ENCODE measurements at places on chromosomes 3 and 15.
A peak's percentile ranks its signal among the peaks of the same experiment; 100 is the strongest.

DNA sequence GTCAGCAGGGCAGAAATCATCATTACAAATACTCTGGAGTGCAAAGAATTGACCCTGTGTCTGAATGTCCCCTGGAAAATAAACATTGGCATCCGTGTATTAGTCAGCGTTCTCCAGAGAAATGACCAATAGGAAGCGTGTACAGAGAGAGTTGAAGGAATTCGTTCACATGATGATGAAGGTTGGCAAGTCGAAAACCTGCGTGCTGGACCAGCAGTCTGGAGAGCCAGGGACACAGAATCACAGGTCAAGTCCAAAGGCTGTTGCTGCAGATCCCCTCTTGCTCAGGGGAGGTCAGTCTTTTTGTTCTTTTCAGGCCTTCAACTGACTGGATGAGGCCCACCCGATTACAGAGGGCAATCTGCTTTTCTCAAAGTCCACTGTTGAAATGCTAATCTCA is 16.6 kb downstream of the GP9 start:
- DNase-seq = no peak

DNA sequence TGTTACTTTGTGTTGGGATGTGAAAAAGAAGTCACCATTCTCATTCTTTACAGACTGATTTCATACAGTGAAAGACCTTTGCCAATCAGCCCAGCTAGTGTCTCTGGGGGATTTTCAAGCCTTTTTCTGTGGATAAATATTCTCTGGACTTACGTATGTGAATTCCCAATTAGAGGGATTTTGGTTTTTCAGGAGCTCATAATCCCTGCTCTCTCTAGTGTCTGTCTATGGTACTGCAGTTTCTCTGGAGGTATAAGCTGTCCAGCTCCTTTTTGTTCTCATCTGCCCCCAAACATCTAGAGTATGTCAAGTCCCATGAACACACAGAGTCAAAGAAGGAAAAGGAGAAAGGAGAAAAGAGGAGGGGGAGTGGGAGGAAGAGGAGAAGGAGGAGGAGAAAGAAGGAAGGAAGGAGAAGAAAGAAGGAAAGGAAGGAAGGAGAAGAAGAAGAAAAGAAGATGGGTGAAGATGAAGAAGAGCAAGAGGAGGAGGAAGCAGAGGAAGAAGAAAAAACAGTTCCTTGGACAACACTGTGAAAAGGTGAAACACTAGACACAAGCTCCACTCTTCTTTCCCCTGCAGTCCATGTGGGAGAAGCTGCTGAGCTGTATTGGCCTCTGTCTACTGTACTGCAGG is 218.6 kb downstream of the GREM1 start:
- DNase-seq = no peak

DNA sequence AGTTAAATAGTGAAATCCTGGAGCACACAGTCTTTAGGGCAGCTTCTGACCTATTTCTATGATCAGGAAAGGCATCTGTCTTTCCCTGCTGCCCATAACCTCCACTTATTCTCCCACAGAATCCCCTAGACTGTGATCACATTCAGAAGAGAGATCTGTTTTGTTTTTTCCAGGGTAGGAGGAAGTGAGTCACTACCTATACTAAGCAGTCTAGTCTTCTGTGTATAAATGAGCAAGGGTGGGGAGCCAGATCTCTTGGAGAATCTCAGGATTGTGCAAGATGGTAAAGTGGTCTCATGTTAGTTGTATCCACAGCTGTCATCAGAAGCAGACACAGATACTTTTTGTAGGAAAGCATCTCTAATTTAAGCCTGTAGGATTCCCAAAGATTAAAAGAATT is 11.8 kb upstream of the FBXO22 start:
- no peak for DNase-seq

DNA sequence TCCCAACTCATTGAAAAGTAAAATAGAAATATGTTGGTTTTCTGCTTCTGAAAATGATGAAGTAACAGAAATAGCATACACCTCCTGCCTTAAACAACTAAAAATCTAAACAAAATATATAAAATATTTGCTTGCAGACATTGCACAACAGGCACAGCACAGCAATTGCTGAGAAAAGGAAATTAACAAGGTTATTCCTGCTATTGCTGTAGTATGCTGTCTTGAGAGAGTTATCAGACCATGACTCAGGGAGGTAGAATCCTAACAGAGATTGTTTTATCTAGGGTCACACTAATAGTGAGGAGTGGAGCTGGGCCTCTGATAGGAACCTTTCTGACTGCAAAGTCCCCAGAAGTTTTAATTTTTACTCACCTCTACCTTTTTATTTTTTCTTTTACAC is 72.6 kb downstream of the ZBTB20 start:
- DNase-seq = no peak

DNA sequence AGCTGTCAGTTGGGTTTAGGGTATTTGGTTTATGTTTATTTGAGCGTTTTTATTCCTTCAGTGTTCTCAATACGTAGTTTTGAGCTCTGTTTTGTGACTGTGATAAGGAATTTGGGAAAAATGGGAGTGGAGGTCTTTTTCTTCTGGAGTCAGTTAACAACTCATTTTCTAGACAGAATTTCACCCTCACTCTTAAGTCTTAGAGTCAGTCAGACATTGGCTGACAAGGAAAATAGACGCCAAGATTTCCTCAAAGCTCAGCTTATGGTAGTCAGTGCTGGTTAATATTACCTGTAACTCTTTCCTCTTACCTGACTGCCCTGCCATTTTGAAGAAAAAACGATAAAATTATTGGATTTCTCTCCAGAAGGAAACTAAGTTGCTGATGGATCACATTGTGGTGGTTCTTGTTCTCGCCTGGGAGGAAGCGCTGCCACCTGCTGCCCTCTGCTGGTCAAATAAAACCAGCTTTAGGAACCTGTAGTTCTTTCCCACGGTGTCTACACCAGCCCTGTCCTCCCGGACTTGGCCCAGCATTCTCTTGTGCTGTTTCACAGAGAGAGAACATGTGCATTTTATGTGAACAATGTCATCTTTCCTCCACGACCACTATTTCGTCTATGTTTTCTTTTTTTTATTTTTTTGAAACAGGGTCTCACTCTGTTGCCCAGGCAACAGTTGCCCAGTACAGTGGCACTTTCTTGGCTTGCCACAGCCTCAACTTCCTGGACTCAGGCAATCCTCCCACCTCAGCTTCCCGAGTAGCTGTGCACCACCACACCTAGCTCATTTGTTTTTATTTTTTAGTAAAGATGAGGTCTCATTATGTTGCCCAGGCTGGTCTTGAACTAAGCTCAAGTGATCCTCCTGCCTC is 41.4 kb upstream of the UMPS start:
- peak; percentile 40 for DNase-seq

DNA sequence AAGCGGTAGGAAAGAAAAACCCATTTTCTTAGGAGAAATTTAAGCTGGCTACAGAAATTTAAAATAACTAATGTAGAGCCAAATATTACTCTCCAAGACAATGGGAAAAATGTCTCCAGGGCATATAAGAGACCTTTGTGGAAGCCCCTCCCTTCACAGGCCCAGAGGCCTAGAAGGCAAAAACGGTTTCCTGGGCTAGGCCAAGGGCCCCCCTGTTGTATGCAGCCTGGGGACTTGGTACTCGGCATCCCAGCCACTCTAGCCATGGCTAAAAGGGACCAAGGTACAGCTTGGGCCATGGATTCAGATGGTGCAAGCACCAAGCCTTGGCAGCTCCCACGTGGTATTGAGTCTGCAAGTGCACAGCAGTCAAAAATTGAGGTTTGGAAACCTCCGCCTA is 90.1 kb downstream of the CGGBP1 start:
- no peak for DNase-seq

- DNase-seq = no peak
Observed at GRCh38 chr15:86236356-86237110, 156.9 kb downstream of the AGBL1 start.

- no peak for DNase-seq
Observed at GRCh38 chr15:22936577-22937472, 43.3 kb downstream of the CYFIP1 start.

- DNase-seq = peak; percentile 38
Observed at GRCh38 chr3:37967260-37967881, 23.2 kb upstream of the VILL start.

DNA sequence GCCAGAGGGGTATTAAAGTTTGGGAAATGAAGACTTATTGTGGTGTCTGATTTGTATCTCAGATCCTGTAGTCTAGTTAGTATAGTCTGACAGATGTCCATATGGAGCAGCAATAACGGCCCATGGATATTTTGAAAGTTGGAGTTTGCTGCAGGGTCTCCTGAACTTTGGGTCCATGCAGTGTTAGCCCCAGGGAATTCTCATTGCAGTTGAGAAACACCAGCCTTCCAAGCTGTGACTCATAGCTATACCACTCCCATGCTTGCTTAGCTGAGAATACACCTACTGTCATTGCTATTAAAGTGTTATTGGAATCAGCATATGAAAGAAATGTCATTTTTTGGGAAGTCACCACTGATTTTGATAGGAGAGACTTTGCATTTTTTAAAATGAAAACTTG is 29.2 kb downstream of the TMOD2 start:
- DNase-seq = no peak

GRCh38 chr15:89123181-89123525 is 34.9 kb downstream of the ABHD2 start:
- no peak for DNase-seq

- DNase-seq = no peak
Observed at GRCh38 chr3:12458901-12459300, 25.4 kb upstream of the TSEN2 start.

- DNase-seq = no peak
Observed at GRCh38 chr3:31491660-31492059, 41.1 kb upstream of the STT3B start.

Measured in CD4-positive, CD25-positive, alpha-beta regulatory T cell (primary cell).